ENCODE measurements at places on chromosomes 3 and 15.

GRCh38 chr3:139527265-139527664 is 12.3 kb downstream of the RBP1 start:
- DNase-seq = no peak

DNA sequence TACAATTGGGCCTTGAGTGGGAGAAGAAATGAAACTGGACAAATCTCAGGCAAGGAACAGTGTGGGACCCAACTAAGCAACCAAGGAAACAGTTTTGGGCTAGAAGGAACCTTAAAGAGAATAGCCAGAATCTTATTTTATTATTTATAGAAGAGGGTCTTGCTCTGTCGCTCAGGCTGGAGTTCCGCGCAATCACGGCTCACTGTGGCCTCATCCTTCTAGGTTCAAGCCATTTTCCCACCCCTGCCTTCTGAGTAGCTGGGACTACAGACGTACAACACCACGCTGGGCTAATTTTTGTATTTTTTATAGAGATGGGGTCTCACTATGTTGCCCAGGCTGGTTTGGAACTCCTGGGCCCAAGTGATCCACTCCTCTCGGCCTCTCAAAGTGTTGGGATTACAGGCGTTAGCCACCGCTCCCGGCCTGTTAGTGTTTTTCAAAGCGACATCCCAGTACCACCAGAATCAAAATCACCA is 734 bp upstream of the WDR76 start:
- DNase-seq = no peak

DNA sequence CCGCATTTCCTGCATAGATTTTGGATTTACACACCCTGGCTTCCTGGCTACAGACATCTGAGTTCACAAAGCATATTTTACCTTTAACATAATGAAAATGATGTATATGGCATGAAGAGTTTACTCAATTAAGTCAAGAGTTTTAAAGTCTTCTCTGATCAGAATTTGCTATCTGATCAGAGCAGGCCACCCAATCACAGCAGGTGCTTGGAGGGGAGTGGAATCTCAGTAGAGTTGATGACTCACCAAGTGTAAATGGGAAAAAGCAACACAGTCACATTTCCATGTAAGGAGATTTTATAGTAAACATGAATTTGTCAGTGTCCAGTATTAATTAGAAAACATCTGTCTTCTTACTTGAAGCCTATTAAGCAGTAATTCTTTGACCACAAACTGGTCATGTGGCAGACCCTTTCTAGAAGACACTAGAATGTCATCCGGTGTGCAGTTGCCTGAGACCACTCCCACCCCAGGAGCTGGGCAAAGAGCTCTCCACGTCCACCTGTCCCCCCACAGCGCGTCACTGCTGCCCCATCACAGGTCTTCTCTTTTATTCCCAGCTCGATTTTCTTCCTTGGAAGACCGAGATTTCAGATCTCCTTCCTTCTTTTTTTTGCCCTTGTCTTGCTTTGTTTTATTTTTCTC is 10.8 kb downstream of the MESD start:
- DNase-seq = no peak

DNA sequence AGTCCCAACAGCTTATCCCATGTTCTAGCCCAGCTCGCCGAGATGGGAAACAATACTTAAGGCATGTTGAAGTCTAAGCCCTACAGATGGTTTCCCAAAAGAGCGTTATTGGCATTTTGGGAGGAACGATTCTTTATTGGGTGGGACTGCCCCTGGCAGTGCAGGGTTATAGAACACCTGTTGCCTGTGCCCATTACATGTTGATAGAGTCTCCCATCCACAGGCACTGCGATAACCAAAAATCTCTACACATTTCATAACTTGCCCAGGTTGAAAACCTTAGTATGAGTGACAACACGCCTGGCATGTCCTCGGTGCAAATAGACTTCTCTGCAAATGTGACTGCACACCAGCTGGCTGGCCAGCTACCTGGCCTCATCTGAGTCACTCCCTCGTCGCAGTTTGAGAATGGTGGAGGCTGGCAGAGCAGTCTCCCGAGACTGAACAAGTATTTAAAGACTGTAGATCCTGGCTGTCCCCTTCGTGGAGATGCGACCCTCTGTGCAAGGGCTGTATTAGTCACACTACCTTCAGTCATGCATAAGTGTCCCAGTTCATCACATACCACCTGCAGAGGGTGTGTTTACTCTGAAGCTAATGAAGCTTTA is 18.7 kb downstream of the ZNF80 start:
- no peak for DNase-seq

DNA sequence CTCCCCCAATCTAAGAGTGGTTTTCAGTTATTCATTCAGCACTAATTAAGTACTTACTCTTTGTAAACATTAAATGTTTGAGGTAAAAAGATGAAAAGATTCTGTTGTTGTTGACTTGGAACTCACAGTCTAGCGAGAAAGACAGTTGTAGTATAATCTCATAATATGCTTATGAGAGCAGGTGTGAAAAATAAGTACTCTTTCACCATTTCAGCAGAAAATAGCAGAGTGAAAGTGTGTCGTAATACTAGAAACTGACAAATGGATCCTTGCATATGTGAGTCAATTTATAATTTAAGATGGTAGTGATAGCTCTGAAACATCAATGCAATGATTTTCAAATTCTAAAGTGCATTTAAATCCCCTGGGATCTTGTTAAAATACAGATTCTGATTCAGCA is 618.8 kb upstream of the CCDC54 start:
- DNase-seq = no peak

DNA sequence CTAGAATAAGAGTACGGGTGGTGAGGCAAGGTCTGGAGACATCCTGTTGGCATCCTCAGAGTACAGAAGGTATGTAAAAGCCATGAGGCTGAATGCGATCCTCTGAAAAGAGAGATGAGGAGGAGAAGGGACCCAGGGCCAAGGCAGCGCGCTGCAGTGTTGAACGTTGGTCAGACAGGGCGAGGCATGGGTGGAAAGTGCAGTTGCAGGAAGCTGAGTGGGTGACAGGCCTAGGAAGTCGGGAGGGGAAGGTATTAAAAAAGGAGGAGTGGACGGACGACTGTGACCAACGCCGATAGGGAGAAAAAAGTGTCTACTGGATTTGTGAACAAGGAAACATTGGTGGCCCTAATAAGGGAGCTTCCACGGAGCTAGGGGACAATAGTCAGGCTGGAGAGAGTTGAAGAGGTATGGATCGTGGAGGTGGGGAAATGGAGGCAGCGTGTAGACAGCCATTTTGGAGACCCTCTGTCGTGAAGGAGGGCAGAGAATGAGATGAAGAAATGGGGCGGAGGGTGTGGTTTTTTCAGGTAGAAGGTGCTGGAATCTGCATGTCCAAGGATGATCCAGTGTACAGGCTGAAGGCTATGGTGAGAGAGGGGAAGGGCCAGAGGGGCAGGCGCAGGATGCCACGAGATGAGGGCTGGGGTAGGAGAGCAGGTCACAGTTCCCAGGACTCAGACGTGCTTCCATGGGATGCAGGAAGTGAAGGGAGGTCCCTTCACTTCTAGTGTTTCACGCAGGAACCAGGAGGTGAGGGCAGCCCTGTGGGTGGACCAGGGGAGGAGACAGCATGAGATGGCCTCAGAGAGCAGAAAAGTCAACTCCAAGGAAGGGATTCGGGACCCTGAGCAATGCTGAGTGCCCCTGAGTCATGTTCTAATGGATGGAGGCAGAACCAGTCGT is 115.9 kb downstream of the ASB7 start:
- no peak for DNase-seq

- DNase-seq = peak; percentile 10
These were observed 435 bp downstream of the SLC35G2 start for GRCh38 chr3:136819392-136819730.
